ENCODE measurements at places on chromosomes 12 and 14.
A peak's percentile ranks its signal among the peaks of the same experiment; 100 is the strongest.

DNA sequence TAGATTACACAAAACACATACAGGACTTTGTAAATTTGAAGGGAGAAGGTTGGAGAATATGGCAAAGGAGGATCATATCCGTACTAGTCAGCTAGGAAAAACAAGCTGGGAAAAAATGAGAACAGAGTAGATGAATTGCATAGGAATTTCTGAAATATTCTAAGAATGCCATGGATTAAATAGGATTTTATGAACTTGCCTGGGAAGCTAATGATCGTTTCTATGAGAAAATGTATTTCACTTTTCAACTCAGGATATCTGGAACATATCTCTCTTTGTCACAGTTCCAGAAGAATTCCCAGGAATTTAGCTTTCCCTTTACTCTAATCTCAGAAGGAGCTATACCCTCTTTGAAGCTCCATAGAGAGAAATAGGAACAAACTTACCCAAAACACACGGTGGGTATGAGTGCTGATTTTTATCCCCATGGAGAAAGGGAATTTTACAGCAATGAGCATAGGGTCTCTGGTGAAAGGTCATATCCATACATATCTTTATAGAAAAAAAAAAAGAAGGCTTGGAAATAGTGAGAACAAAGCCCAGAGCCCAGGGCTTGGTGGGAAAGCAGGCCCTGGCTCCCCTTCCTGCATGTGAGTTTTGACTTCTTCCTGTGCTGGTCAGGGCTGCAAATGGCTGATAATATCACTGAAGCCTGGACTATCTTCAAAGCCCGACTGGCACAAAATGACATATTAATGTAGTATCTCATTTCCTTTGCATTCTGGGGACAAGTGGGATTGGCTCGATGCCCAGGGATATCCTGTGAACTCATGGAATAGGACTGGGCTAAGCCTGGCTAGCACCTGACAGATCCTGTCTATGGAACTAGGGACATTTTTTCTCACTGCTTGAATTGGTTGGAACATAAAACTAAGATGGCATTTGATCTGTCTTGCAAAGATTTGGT, 136.3 kb downstream of the AEBP2 start:
- peak; percentile 28 for DNase-seq

GRCh38 chr14:84555493-84555892, 974.5 kb upstream of the FLRT2 start:
- no peak for DNase-seq

DNA sequence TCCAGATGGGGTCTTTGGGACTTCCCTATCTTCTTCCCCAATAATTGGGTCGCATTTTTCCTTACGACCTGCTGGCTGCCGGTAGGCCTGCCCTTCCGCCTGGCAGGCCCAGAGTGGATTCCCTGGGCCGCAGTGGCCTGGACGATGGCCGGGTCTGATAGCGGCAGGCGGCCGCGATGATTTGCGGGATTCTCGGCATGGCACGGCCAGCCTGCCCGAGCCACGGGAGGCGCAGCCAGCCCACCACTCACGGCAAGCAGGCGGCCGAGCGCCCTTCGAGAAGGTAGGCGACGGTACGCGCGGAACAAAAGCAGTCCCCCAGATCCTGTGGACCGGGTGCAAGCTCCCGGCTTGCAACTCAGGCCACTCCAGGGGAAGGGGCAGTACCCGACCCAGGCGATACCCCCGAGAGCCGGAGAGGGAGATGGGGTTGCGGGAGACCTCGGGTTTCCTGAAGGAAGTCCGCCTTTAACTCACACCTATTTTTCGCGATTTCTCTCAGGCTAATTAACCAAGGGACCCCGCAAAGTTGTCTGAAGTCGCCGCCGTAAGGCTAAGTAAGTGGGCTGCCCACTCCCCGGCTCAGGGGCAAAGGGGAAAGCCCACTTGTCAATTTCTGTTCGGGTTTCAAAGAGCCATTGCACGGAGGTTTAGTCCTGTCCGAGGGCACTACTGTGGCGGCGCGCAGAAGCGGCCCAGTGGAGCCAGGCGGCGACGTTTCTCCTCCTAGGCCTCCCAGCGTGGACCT, 1.4 kb upstream of the GSC start:
- DNase-seq, result no peak

GRCh38 chr14:36519431-36520321, at the start of gene NKX2-1:
TSS of gene NKX2-1 (minus strand) at chr14:36520232. CDS start at chr14:36520129, 103 bp downstream.
- no peak for DNase-seq

DNA sequence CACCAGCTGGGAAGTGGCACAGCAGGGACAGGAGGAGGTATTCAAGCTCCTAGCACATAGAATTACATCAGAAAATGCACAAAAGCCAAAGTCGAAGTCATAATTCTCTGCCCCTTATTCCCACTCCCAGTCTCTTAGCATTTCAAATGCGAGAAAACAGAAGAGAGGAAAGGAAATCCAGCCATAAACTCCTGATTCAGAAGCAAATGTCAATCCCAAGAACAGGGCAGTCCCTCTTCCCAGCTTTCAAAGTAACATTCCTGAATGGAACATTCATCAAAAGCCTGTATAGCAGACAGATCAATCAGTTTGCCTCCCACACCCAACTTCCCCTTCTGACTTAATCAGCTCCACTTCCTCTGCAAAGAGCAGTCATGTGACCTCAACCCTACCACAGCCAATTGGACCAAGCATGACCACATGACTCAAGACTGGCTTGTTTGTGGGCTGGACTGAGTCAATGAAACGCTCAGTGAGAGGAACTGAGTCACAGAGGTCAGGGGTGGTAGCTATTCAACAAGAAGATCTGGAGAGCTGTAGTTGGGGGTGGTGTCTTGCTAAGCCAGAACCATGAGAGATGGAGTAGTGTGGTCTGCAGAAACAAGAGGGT, 41.4 kb upstream of the TUNAR start:
- DNase-seq, result no peak

DNA sequence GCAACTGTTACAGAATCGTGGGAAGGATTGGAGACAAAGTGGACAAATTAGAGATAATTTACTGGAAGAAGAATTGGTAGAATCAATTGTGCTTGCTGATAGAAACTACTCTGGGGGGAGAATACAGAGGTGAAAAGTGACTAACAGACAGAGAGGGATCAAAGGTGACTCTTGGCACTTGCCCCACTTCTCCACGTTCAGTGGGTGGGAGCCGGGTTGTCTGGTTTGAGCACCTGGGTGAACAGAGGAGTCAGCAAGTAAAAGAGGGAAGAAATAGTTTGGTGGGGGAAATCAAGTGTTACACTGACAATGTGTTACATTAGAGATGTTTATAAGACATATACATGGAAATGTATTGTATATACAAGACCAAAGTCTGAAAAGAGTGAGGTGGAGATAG, 69.1 kb downstream of the PPP2R5E start:
- no peak for DNase-seq

DNA sequence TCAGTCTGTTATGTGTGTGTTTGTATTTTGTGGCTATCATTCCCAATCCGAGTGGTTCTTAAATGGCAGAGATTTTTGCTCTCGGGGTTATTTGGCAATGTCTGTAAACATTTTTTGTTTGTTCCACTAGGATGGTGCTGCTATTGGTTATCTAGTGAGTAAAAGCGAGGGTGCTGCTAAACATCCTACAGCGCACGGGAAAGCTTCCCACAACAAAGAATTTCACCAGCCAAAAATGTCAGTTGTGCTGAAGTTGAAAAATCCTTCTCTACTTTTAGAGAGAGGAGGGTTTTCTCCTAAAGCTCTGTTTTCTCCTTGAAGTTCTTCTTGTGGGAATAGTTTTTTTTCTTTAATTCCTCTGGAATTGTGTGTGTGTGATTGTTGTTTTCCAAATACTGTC, 2.4 kb downstream of the EXD2 start:
- no peak for DNase-seq

DNA sequence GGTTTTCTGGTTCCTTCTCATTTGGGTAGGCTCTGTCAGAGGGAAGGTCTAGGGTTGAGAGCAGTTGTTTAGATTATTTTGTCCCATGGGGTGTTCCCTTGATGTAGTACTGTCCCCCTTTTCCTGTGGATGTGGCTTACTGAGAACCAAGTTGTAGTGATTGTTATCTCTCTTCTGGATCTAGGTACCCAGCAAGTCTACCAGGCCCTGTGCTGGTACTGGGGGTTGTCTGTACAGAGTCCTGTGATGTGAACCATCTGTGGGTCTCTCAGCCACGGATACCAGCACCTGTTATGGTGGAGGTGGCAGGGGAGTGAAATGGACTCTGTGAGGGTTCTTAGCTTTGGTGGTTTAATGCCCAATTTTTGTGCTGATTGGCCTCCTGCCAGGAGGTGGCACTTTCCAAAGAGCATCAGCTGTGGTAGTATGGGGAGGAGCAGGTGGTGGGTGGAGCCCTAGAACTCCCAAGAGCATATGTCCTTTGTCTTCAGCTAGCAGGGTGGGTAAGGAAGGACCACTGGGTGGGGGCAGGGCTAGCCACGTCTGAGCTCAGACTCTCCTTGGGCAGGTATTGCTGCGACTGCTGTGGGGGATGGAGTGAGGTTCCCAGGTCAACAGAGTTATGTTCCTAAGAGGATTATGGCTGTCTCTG, 179.3 kb upstream of the BTG1 start:
- DNase-seq, result no peak

DNA sequence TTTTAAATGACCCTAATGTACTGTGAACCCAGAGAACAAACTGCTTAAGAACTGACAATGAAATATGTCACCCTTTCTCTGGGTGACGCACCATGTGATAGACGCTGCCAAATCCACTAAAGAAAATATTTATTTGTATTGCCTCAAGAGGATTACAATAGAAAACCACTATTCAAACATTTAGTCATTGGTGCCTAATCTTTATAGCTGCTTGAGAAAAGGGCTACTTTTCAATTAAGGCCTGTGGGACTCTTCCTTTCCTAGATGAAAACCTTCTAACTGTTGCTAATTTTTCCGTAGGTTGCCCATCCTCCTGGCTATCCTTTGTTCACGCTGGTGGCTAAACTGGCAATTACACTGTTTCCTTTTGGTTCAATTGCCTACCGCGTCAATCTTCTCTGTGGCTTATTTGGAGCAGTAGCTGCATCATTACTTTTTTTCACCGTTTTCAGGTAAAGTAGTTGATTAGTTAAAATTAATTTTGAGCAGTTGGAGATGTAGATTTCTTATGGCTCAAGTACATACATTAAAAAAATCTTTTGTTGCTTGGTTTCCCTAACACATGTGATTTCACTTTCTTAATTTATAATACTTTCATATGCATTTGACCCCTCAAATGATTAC, 6.0 kb downstream of the TMEM260 start:
- DNase-seq, result no peak

GRCh38 chr12:12542964-12543363, 19.7 kb downstream of the DUSP16 start:
- DNase-seq, result no peak

DNA sequence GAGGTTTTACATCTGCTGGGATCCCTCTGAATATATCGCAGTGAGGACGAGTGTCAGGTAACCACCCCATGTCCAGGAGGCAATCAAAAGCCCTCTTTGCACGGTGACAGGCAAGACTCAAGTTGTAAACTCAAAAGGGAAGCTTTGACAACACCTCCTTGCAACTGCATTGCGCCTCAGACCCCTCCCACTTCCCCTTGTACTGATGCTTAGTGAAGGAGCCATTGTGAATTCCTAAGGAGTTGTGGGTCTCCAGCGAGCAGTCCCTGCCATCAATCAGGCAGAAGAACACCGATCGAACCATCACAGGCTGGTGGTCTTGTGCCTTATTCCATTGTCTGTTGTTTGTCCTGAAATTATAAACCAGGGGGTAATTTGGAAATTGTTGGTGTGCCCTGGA, 112.6 kb downstream of the CCDC60 start:
- DNase-seq, result no peak

DNA sequence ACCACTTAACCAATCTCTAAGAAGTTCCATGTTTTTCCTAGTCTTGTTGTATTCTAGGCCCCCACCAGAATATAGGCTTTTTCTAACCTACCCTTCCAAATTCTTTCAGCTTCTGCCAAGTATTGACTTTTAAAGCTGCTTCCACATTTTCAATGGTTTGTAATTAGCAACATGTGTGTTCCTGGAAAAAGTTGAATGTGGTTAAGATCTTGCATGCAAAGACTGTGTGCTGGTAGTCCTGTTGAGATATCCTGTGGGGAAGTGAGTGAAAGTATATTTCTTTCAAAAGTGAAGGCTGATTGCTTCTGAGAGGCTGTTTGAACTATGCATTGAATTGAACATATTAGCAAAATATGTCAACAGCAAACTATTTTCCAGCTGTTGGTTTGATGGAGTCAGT, 646 bp upstream of the OR6C4 start:
- DNase-seq, result no peak

GRCh38 chr14:79562185-79562584, 649.1 kb downstream of the DIO2 start:
- DNase-seq, result no peak

DNA sequence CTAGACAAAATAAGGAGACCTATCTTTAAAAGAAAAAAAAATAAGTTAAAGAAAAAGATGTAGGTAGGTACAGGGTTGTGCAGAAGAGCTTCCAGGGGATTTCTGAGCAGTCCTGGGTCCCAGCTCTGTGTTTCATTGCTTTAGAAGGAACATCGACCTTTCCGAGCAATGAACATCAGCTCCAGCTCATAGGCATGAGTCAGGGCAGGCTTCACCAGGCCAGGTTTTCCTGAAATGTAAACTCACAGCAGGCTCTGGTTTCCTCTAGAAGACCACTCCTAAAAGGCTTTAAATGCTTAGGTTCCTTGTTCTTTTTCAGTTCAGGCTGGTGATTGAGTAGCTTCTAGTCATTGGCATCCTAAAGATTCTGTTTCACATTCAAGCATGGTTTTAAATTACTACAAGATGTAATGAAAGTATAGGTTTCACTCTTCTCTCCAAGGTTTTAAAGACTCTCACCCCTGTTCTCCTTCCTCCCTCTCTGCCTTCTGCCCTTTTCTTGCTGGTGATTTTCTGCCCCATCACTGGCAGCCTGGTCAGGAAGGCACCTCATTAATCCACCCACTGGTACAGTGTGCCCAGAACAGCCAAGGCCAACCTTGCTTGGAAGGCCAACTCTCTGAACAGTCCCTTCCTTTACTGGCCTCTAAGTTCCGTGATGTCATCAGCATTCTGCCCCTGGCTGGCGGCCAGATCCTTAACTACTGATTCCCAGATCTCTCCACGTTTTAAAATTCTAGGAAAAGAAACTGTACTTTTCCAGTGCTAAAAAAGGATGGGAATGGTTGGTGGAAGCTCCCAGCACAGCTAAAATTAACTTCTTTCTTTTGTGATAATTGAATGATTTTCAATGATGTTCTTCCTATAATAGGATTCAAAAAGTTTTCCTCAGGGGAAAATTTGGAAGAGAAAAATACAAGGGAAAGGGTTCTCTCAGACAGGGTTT, 109.4 kb upstream of the HIF1A start:
- DNase-seq, result no peak

- no peak for DNase-seq
These were observed 59.5 kb upstream of the PNMA1 start for GRCh38 chr14:73773441-73774240.

DNA sequence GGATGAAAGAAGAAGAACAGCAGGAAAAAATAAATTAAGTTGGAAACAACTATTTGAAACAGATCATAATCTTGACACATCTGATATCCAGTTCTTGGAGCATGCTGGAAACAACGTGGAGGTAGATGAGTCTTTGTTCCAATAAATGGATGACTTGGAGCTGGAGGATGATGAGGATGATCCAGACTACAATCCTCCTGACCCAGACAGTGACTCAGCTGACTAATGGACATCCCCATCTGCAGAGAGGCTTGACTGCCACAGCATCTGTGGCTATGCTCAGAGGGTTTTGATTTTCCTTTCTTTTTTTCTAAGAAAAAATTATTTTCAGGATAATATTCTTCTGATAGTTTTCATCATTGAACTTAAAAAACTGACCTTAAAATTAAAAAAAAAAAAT, 6.2 kb upstream of the ZDHHC17 start:
- DNase-seq, result no peak

All from GDM1 (cell line).